Liver (tissue), 10 donors: ENCODE measurements at places on chromosomes 5 and 9.

DNA sequence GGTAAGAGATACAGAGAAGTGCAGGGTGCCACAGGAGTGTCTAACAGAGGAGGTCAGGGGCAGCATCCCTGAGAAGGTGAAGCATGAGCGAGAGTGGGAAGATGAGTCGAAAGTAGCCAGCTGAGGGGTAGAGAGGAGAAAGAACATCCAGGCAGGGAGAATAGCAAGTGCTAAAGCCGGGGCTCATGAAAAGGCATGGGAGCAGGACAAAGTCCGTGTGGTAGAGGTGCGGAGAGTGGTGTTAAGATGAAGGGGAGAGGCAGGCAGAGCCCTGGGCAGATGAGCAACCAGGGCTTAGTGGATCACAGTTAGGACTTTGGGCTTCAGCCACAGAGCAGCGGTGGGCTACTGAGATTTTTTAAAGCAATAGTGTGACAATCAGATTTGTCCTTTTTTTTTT, 10.5 kb downstream of the SLC22A5 start:
- no peak for DNase-seq

- DNase-seq = no peak
These were observed 373.3 kb downstream of the ARHGEF28 start for GRCh38 chr5:73999297-73999696.

- no peak for DNase-seq
These were observed 145.7 kb upstream of the GNA14 start for GRCh38 chr9:77793849-77794248.

GRCh38 chr5:52690236-52690768, 97.4 kb upstream of the ITGA1 start:
- DNase-seq = no peak

DNA sequence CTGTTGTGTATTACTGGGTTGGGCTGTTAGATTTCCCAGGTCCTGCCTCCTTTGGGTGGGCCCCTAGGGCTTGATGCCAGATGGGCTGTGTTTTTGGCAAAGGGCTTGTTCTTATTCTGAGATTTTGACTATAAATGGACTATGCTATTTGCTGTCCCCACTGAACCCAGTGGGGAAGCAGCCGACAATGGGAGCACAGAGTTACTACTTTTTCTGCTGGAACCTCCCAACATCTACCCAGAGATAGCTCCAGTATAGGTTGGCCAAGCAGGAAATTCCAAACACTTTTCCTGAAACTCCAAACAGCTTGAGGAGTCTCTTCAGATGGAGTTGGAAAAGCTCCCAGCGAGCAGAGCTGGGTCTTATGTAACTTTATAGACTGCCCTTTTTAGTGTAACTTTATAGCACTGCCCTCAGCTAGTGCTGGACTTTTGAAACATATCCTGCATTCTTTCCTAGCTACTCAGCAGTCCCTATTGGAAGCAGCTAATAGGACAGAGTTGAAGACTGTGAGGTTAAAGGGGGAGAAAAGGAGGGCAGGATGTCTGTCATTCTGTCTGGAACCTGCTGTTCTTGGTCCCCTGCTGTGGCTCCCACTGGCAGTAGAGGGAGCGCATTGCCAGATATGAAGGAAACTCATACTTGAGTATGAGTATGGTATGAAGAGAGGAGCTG, 21.0 kb downstream of the RUSC2 start:
- no peak for DNase-seq

- DNase-seq = no peak
These were observed 11.8 kb downstream of the HDHD3 start for GRCh38 chr9:113364951-113365350.

GRCh38 chr5:14809369-14810155, 62.0 kb downstream of the ANKH start:
- DNase-seq = no peak
